ENCODE measurements at places on chromosomes 12 and 14.

GRCh38 chr12:92529944-92530343, 172.8 kb upstream of the PLEKHG7 start:
- no peak for DNase-seq

DNA sequence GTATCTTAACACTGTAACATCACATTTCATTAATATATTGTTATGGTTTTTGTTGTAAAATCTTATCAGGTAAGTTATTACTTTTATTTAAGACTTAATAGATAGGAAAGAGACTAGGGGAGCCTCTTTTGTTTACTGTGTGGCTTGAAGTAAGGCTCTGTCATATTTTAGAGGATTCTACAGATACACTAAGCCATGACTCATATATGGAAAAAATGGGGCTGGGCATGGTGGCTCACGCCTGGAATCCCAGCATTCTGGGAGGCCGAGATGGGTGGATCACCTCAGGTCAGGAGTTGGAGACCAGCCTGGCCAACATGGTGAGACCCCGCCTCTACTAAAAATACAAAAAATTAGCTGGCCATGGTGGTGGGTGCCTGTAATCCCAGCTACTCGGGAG, 23.6 kb upstream of the NPFF start:
- DNase-seq: no peak

- no peak for DNase-seq
Measured at GRCh38 chr12:114343585-114344302, 62.2 kb downstream of the TBX5 start.

- no peak for DNase-seq
Measured at GRCh38 chr12:108857158-108857407, 300 bp downstream of the SSH1 start.

DNA sequence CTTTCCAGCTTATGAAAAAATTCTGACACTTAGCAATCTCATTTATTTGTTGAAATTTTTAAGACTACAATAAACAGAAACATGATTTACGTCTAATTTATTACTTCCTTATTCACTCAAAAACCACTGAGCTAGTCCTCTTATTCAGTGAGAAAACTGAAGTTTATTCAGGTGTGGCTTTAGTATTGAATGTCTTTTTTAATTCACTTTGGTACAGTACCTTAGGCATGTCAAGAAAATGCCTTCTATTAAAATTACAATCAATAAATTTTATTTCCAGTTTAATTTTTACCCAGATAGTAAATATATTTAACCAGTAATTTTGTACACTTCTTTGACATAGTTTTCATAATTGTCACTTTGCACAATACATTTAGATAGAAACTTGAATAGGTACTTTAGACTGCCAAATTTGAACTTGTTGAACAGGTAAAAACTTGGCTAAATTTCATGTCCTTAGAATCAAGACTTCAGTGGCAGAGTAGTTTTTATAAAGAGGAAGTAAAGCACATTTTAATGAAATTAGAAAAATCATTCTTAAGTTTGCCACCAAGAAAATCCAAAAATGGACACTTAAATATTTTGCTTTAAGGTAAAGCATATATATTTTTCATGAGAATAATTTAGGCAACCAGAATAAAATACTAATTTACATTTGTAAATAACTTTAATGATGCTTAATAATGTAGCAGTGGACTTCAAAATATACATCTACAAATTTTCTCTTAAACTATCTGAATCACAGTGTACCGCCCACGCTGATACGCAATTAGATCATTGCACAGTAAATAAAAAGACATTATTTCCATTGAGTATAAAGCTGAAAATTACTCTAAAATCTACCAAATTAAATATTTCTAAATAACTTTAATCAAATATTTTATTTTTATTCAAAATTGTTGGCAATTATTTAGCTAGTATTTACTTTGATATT, 159.1 kb downstream of the RASSF9 start:
- DNase-seq: no peak

- no peak for DNase-seq
Measured at GRCh38 chr12:88361493-88361892, 218.8 kb downstream of the KITLG start.

- DNase-seq: no peak
Measured at GRCh38 chr14:101313268-101313667, 248.0 kb upstream of the DIO3 start.

DNA sequence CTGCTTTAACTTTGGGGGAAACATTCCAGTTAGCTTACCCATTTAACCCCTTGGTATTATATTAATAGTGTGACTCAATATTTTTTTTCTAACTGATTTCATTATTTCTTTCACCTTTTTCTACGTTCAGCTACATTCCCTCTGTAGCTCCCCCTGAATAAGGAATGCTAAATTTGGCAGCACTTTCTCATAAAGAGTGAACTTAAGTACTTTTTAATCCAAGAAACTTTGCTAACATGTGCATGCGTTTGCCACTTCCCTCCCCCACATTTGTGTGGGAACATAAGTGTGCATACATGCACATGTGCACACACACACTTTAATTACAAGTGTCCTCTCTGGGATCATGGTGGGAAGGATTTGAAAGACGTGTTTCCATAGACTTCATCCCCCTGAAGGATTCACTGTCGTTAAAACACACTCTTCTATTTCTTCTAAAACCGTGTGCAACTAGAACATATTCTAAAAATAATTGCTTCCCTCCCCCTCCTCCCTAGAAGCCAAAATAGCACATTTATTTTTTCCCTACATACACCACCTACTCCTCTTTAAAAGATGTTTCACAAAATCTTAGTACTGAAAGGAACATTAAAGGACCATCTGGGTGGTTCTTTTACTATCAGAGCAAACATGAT, 142.6 kb downstream of the PPM1H start:
- no peak for DNase-seq

DNA sequence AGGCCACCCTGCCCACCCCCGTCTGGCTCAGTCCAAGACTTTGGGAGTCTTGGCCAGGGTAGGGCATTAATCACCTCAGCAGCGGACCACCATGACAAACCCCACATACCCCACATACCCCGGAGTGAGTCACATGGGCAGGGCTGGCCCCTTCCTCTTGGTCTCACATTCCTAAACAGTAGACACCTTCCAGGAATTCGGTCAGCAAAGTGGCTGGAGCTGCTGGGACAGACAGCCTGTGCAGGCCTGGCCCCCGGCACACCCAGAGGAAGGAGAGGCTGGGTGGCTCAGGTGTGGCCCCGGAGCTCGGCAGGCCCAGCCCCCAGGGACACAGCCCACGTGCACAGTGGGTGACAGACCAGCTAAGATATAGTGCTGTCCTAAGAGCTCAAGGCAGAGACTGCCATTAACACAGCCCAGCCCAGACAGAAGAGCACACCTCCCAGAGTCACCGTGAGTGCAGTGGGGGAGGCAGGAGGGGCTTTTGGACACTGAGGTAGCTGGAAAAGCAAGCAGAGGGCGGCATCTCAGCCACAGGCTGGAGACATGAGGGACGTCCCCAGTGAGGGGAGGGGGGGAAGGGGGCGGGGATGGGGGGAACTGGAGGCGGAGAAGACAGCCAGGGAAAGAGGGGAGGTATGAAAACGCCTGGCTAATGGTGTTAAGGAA, 24.0 kb downstream of the CCDC85C start:
- no peak for DNase-seq

GRCh38 chr14:73125169-73125588, 11.1 kb upstream of the PSEN1 start:
- DNase-seq: no peak

DNA sequence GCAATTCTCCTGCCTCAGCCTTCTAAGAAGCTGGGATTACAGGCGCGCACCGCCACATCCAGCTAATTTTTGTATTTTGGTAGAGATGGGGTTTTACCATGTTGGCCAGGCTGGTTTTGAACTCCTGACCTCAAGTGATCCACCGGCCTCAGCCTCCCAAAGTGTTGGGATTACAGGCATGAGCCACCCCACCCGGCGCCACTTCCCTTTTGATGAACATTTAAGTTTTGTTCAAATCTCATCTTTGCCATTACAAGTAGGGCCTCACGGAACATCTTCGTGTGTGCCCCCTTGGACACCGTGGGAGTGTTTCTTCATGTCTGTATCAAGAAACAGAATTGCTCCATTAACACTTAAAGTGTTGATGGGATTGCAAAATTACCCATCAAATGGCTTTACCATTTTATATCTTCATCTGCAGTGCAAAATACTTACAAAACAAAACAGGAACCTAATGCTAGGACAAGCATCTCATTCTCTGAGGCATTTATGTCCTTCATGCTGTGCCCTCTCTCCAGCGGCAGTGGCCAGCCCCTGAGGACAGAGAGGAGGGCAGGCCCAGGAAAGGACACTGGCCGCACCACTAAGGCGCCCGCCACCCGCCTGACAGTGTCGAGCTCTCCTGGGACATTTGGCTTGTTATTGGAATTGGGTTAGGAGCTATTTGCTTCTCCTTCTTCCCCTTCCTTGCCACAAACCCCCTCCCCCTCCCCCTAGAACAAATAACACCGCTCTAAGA, 61.7 kb downstream of the RFX4 start:
- DNase-seq: no peak

All from activated CD4-positive, alpha-beta T cell treated with anti-CD3 and anti-CD28 coated beads, Interleukin-2, amount 50 U/mL, for 24 hours (primary cell).